T-helper 17 cell (primary cell): ENCODE measurements at places on chromosomes 4 and X.

DNA sequence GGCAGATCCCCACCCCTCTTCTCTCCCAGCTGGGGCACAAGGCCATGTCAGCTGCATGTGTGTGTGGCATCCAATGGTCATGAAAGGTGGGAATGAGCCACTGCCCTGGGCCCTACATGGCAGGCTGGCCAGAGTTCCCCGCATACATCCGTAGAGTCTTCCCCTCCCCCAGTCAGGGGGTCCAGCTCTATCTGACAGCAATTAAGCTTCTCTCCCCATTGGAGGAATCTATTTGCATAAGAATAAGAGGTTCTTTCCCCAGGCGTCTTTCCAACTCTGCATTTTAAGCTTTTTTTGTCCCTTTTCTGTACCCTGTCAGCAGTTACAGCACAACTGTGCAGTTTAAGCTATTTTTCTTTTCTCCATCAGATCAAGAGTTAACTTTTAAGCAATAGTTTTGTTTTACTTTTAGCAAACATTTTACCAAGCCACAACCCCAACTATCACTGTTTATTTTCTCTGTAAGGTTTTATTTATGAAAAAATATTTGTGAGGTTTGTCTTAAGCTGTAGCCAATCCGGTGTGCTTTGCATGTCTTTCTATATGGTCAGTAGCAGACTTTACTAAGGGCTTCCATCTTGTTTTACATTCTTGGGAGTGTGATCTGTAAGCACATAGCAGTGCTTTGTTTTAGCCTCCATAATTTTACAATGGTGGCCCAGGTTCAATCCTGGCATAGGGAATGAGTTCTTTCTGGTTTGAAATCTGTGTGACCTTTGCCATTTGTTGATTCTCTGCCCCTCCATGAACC, 28.7 kb downstream of the NLRP2B start:
- no peak overlapping the region for H3K27ac ChIP-seq
- H3K36me3 ChIP-seq = no peaks in the 10 kb centered on the region
- H3K4me3 ChIP-seq = no peak overlapping the region
- H3K4me1 ChIP-seq = no peaks in the 10 kb centered on the region

DNA sequence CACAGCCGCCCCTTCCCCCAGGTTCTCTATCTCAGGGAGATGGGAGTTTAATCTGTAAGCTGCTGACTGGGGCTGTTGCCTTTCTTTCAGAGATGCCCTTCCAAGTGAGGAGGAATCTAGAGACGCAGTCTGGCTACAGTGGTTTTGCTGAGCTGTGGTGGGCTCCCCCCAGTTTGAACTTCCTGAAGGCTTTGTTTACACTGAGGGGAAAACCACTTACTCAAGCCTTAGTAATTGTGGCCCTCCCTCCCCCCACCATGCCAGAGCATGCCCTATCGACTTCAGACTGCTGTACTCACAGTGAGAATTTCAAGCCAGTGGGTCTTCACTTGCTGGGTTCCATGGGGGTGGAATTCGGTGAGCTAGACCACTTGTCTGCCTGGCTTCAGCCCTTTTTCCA, 131.3 kb downstream of the FAAH2 start:
- H3K27ac ChIP-seq = no peak overlapping the region
- H3K4me1 ChIP-seq = no peaks in the 10 kb centered on the region
- H3K36me3 ChIP-seq = peaks cover 3% of the 10 kb centered on the region
- H3K27me3 ChIP-seq = no peaks in the 10 kb centered on the region

GRCh38 chrX:119696251-119696890, 3.4 kb upstream of the SEPTIN6 start:
- no peak overlapping the region for H3K4me3 ChIP-seq
- peak overlapping the region; percentile 53 for H3K27ac ChIP-seq
- no peaks in the 10 kb centered on the region for H3K27me3 ChIP-seq
- H3K4me1 ChIP-seq = peaks cover 7% of the 10 kb centered on the region

- no peaks in the 10 kb centered on the region for H3K36me3 ChIP-seq
- H3K4me3 ChIP-seq = no peak overlapping the region
- no peaks in the 10 kb centered on the region for H3K4me1 ChIP-seq
- H3K27me3 ChIP-seq = no peaks in the 10 kb centered on the region
- no peak overlapping the region for H3K27ac ChIP-seq
- DNase-seq = no peak
These were observed 14.5 kb downstream of the MAGEA9B start for GRCh38 chrX:149572743-149573142.

- no peak overlapping the region for H3K4me3 ChIP-seq
- H3K27me3 ChIP-seq = peaks cover 15% of the 10 kb centered on the region
- H3K4me1 ChIP-seq = peaks cover 12% of the 10 kb centered on the region
- no peak overlapping the region for H3K27ac ChIP-seq
These were observed 18.5 kb downstream of the CPZ start for GRCh38 chr4:8610858-8611616.

- H3K27me3 ChIP-seq = no peaks in the 10 kb centered on the region
- peak overlapping the region; percentile 43 for H3K27ac ChIP-seq
- no peaks in the 10 kb centered on the region for H3K36me3 ChIP-seq
- no peak for DNase-seq
- H3K4me1 ChIP-seq = peaks cover 7% of the 10 kb centered on the region
- H3K4me3 ChIP-seq = no peak overlapping the region
These were observed 86.2 kb upstream of the RPS6KA3 start for GRCh38 chrX:20352935-20353336.

- peaks cover 16% of the 10 kb centered on the region for H3K36me3 ChIP-seq
- DNase-seq = no peak
- H3K4me1 ChIP-seq = peaks cover 8% of the 10 kb centered on the region
- no peak overlapping the region for H3K4me3 ChIP-seq
These were observed 46.2 kb downstream of the SEL1L3 start for GRCh38 chr4:25816591-25817058.

GRCh38 chr4:183670960-183671555, 12.0 kb downstream of the TRAPPC11 start:
- peaks cover 3% of the 10 kb centered on the region for H3K36me3 ChIP-seq
- no peaks in the 10 kb centered on the region for H3K27me3 ChIP-seq
- H3K4me3 ChIP-seq = no peak overlapping the region
- H3K4me1 ChIP-seq = peaks cover 7% of the 10 kb centered on the region

DNA sequence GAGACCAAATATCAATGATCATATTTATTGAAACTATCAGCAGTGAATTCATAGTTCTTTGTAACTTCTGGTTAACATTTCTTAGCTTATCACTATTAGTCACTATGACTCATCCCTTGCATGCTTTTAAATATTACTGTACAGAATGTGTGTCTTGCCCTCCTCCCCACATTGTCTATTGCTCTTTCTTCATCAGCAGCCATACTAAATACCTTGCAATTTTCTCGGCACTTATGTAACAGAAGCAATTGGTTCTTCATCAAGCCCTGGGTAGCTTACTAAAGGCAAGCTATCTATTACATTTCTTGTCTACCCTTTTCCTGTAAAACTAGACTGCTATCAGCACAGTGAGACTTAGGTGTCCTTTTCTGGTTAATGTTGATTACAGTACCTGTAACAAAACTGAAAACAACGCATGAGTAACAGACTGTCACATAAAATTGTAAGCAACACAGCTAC, 8.2 kb downstream of the KLHL4 start:
- H3K4me3 ChIP-seq = no peak overlapping the region
- no peaks in the 10 kb centered on the region for H3K4me1 ChIP-seq
- H3K27ac ChIP-seq = no peak overlapping the region

GRCh38 chr4:178309890-178310289, 867.7 kb upstream of the AGA start:
- H3K4me1 ChIP-seq = no peaks in the 10 kb centered on the region
- H3K27me3 ChIP-seq = no peaks in the 10 kb centered on the region
- no peak overlapping the region for H3K4me3 ChIP-seq
- no peaks in the 10 kb centered on the region for H3K36me3 ChIP-seq
- no peak overlapping the region for H3K27ac ChIP-seq

- no peaks in the 10 kb centered on the region for H3K4me1 ChIP-seq
- DNase-seq = no peak
- H3K27ac ChIP-seq = no peak overlapping the region
- no peak overlapping the region for H3K4me3 ChIP-seq
These were observed 353.3 kb downstream of the OPHN1 start for GRCh38 chrX:68079961-68080360.

GRCh38 chrX:6021316-6022091, 207.2 kb downstream of the NLGN4X start:
- no peaks in the 10 kb centered on the region for H3K4me1 ChIP-seq
- no peak for DNase-seq
- no peak overlapping the region for H3K4me3 ChIP-seq
- H3K36me3 ChIP-seq = no peaks in the 10 kb centered on the region

GRCh38 chr4:118154649-118155048, 120.4 kb downstream of the NDST3 start:
- H3K27me3 ChIP-seq = no peaks in the 10 kb centered on the region
- H3K36me3 ChIP-seq = no peaks in the 10 kb centered on the region
- no peak for DNase-seq
- no peak overlapping the region for H3K27ac ChIP-seq
- H3K4me1 ChIP-seq = no peaks in the 10 kb centered on the region
- H3K4me3 ChIP-seq = no peak overlapping the region

DNA sequence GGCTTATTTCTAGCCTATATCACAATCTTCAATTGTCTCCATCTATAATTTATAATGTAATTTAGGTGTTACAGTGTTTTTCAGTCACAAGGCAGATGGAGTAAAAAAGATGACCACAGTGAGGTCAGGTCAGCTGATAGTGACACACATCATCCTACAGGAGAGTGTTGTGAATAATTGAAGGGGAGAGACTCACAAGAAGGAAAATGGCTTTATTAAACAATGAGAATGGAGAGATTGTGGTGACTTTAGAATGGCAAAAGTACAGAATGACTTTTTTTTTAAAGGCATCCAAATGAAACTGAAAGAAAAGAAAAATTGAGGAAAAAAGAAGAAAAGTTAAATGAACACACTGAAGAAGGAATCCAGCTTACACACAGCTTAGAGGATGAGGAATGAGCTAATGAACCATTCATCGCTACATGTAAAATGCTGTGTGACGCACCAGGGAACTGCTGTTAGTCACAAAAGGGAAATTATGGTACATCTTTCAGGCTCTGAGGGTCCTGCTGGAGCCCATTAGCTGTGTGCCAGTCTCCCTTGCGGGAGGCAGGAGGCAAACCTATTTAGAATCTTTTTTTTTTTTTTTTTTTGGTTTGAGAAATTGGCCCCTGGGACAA, 56.6 kb downstream of the SPRY1 start:
- no peak overlapping the region for H3K4me3 ChIP-seq
- H3K36me3 ChIP-seq = no peaks in the 10 kb centered on the region
- H3K4me1 ChIP-seq = peaks cover 6% of the 10 kb centered on the region

DNA sequence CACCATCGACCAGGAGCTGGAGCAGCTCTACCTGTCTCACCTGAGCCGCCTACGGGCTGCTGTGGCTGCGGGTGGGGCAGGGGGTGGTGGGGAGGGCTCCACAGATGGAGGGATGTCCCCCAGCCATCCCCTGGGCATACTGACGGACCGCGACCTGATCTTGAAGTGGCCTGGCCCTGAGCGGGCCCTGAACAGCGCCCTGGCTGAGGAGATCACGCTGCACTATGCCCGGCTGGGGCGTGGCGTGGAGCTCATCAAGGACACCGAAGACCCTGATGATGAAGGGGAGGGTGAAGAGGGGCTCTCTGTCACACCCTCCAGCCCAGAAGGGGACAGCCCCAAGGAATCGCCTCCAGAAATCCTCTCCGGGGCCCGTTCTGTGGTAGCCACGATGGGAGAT, 16.5 kb downstream of the PPP1R3F start:
- H3K27me3 ChIP-seq = no peaks in the 10 kb centered on the region
- no peak overlapping the region for H3K27ac ChIP-seq
- DNase-seq = no peak
- peaks cover 13% of the 10 kb centered on the region for H3K4me1 ChIP-seq

DNA sequence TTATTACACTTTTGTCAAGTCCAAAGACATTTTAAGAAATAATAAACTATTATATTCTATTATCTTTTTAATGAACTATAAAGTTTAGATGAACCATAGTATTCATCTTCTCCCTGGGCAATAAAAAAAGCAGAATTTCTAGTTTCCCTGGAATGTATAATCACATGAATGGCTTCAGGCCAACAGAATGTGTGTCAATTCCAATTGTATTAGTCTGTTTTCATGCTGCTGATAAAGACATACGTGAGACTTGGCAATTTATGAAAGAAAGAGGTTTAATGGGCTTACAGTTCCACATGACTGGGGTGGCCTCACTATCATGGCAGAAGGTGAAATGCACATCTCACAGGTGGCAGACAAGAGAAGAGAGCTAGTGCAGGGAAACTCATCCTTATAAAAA, 70.7 kb upstream of the ANXA10 start:
- H3K36me3 ChIP-seq = no peaks in the 10 kb centered on the region
- no peak overlapping the region for H3K4me3 ChIP-seq
- no peak for DNase-seq

DNA sequence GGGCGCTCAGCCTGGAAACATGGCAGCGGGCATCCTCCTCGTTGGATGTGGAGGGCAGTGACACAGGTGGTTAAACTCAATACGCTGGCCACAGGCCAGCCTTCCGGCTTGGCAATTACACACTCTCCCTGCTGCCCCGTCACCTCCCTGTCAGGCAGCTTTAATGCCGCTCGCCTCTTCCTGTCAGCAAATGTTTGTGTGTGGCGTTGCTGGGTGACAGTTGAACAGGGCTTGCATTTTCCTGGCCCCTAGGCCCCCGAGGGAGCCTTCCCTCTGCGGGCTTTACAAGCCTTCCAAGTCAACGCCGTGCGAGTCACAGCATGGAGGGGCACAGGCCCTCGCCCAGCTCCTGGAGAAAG, 620.0 kb downstream of the BCOR start:
- H3K27me3 ChIP-seq = peaks cover 5% of the 10 kb centered on the region
- no peak overlapping the region for H3K27ac ChIP-seq
- peaks cover 9% of the 10 kb centered on the region for H3K4me1 ChIP-seq
- H3K36me3 ChIP-seq = no peaks in the 10 kb centered on the region
- DNase-seq = no peak

DNA sequence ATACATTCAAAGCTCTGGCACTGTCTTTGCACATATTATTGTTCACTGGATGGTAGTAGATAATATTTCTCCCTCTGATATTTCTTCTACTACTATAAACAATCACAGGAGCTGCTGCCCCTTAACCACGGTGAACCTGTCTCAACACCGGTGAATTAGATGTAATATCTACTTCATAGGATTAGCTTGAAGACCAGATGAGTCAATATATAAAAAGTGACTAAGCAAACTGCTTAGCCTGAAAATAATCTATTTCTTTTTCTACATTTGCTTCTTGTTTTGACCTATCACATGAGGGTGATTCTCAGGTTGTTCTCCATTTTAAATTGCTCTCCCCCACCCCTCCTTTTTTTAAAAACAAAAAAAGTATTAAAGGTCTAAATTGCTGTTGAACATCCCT, 645.5 kb downstream of the ANKRD50 start:
- no peak overlapping the region for H3K4me3 ChIP-seq
- H3K36me3 ChIP-seq = peaks cover 5% of the 10 kb centered on the region
- H3K4me1 ChIP-seq = no peaks in the 10 kb centered on the region
- no peak for DNase-seq
- H3K27me3 ChIP-seq = no peaks in the 10 kb centered on the region

- H3K36me3 ChIP-seq = no peaks in the 10 kb centered on the region
- H3K4me3 ChIP-seq = peak overlapping the region; percentile 2
- H3K27ac ChIP-seq = no peak overlapping the region
- peaks cover 11% of the 10 kb centered on the region for H3K4me1 ChIP-seq
These were observed 151.7 kb upstream of the TBL1X start for GRCh38 chrX:9312922-9313867.

DNA sequence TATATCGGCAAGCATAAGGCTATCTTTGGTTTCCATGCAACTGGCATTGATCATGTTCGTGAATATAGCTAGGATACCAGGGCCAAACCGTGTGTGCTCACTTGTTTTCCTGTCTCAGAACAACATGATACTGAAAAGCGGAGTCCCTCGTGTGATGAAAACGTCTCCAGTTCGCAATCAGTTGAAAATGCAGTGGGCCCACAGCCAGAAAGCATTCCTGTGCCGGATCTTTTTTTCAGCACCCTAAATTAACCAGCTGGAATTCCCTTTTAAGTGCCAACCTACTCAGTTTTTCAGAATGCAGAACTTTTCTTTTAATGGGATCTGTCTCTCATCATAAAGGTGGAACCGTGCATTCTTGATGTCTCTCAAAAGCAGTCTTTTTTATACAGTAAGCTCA, 130.8 kb upstream of the FRG1 start:
- H3K4me3 ChIP-seq = no peak overlapping the region
- peaks cover 2% of the 10 kb centered on the region for H3K36me3 ChIP-seq
- no peak overlapping the region for H3K27ac ChIP-seq
- DNase-seq = no peak
- H3K27me3 ChIP-seq = no peaks in the 10 kb centered on the region
